ENCODE measurements at places on chromosomes 16 and 17. TPM values are rescaled to one million over a fixed set of nuclear protein-coding genes. Genes with fewer than 3 reads are reported as not detected.

Gene KRTAP1-1
- not detected for total RNA-seq

Gene ZACN
- total RNA-seq = 10.3 TPM

Gene CLDN7
- total RNA-seq = 0.21 TPM

Gene SHISA9
- not detected for total RNA-seq

Gene AANAT
- total RNA-seq = 0.18 TPM

Gene TMIGD1
- not detected for total RNA-seq

Gene TBC1D26
- total RNA-seq = 0.23 TPM

Gene NAGS
- 0.28 TPM for total RNA-seq

Gene SCO1
- total RNA-seq = 37.0 TPM

Gene NPIPA8
- 0.91 TPM for total RNA-seq

Gene STAT5A
- total RNA-seq = 302 TPM

Gene MYH3
- 4.6 TPM for total RNA-seq

Gene TLCD3A
- total RNA-seq = 41.0 TPM

Gene GUCY2D
- total RNA-seq = not detected

Gene NEUROD2
- not detected for total RNA-seq

Gene KREMEN2
- 0.09 TPM for total RNA-seq

Gene DNASE1L2
- 2.2 TPM for total RNA-seq

Measured in activated T-helper 2 cell treated with anti-CD3 and anti-CD28 coated beads, Interferon-gamma antibody, Interleukin-2, Interleukin-4, amounts not matched to agents 10 μg/mL and 5 μg/mL and 100 μg/mL, durations not matched to agents 14 hours and 24 hours and 36 hours (primary cell).